Activated T-helper 1 cell treated with anti-CD3 and anti-CD28 coated beads, Interleukin-2, amount 50 U/mL, for 16 hours (primary cell): ENCODE measurements at places on chromosomes 4 and X.

DNA sequence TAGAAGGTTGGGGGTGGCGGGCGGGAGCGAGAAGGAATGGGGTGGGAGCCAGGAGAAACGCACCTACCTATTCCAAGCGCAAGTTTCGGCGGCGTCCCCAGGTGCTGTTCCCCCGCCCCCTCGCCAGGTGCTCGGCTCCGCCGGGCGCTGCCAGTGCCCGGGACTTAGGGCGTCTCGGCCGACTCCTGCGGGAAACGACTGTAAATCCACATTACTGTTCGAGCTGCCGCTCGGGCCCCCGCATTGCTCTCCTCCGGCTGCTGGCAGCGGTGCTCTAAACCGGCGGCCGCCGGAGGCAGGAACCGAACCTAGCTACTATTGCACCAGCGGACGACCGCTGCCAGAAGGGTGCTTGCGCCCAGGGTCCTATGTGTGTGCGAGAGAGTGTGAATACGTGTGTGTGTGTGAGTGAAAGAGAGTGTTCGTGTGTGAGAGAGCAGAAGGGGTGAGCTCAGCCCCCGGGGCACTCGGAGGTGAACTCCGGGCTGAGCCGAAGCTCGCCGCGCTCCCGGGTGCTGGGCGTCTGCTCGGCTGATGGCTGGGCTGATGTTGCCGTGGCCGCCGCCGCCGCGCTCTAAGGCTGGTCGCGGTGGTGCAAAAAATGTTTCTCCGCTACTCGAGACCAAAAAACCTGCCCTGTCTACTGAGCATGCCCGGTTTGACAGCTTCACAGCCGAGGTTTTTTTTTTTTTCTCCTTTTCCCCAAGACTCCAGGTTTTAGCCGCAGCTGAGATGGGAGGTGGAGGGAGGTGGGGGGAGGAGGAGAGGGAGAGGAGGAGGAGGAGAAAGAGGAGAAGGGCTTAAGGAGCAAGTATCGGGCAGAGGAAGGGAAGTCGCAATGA is 115.7 kb upstream of the TEX13C start:
- no peak for DNase-seq

- no peak for DNase-seq
Observed at GRCh38 chr4:156975686-156976085, 4.1 kb upstream of the PDGFC start.

GRCh38 chrX:38839944-38840343 is 38.7 kb downstream of the MID1IP1 start:
- DNase-seq, result no peak

DNA sequence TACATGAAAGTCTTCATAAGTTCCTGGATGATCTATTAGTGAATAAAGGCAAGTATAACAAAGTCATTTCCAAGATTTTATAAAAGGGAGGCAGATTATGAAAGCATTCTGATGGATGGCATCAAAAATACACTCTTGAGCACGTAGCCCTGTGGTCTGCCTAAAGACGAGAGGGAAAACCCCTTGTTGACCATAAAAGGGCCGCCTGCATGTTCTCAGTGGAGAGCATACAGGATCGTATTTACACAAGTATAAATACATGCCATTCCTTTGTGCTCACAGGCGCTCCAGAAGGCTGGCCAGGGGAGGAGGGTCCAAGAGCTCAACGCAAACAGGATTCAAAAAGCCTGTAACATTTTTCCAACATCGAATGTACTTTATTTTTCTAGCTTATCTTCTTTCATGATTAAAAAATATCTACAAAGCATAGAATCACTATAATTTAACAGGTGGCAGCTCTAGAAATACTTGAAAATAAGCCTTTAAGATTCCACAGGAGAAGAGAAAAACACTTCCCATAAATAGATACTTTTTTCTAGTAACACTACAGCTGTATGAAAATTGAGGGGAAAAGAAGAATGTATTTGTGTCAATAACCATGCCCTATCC is 29.6 kb downstream of the PDGFC start:
- DNase-seq, result no peak

GRCh38 chr4:1331591-1332353 is 15.2 kb upstream of the UVSSA start:
- DNase-seq, result no peak

GRCh38 chrX:7582191-7582590 is 260.8 kb upstream of the VCX start:
- no peak for DNase-seq

- no peak for DNase-seq
Observed at GRCh38 chrX:153593811-153594500, 5.0 kb downstream of the CCNQ start.

- DNase-seq, result no peak
Observed at GRCh38 chr4:5526080-5526846, 182.1 kb downstream of the EVC2 start.

DNA sequence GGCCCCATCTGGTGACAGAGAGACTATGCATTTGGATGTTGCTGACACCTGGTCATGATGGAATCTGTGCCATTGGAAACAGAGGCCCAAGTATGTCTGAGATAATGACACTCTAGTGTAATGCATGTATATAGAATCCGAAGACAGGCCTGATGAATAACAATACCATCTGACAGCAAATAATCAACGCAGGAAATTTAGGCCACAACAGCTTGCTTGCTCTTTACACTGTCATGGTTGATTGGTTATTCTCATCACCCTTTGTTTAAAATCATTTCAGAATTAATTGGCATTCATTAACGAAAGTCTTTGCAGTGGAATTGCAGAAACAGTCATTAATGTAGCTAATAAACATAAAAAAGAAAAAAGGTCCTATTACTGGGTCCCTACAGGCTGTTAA is 194.8 kb downstream of the AFF2 start:
- DNase-seq, result no peak

GRCh38 chrX:104098151-104098808 is 14.0 kb upstream of the ZCCHC18 start:
- DNase-seq, result no peak

- no peak for DNase-seq
Observed at GRCh38 chrX:47501226-47502074, 18.4 kb upstream of the ZNF41 start.

- DNase-seq, result no peak
Observed at GRCh38 chrX:106300656-106301055, 132.6 kb downstream of the PWWP3B start.

DNA sequence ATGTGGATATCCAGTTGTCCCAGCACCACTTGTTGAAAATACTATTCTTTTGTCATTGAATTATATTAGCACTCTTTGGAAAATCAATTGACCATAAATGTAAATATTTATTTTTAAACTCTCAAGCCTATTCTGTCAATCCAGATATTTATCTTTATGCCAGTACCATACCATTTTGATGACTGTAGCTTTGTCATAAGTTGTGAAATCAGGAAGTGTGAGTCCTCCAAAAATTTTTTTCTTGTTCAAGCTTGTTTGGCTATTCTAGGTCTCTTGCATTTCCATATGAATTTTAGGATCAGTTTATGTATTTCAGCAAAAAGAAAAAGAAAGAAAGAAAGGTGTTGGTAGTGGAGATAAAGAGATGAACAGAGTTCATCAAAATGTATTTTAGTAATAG is 8.2 kb upstream of the SMPX start:
- no peak for DNase-seq
